ENCODE measurements at places on chromosomes 5 and 9.

- no peak for DNase-seq
These were observed 47.7 kb downstream of the LIX1 start for GRCh38 chr5:97094579-97095317.

GRCh38 chr9:131624636-131625507, 79.5 kb downstream of the PRRT1B start:
- no peak for DNase-seq

DNA sequence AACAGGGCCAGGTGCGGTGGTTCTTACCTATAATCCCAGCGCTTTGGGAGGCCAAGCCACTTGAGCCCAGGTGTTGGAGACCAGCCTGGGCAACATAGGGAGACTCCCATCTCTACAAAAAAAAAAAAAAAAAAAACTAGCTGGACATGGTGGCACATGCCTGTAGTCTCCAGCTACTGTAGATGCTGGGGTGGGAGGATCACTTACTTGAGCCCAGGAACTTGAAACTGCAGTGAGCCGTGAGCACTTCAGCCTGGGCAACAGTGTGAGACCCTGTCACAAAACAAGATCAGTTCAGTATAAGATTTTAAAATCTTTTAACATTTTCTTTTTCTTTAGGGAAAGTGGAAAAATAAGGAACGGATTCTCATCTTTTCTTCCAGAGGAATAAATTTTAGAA, 2.5 kb downstream of the BRIX1 start:
- no peak for DNase-seq

- DNase-seq: no peak
These were observed 35.7 kb downstream of the LRRC70 start for GRCh38 chr5:62614355-62614754.

- no peak for DNase-seq
These were observed 169.7 kb upstream of the CDH9 start for GRCh38 chr5:27208051-27208450.

DNA sequence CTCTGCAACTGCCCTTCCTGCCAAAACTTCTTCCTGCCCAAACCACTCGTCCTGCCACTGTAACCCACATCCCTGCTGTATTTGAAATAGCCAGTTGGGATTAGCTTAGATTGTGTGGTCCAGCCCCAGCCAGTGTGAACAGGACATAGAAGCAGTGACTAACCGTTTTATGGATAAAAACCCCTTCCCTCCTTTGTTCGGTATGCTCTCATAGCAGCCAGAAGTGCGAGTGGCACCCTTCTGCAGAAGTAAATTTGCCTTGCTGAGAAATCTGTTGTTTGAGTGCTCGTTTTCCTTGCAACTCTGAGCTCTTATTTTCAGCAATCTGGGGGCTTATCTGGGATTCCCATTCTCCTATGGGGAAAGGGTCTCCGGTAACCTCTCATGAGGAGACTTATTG, 470.0 kb downstream of the PRDM9 start:
- DNase-seq: no peak

GRCh38 chr5:159515909-159516415, 185.7 kb upstream of the IL12B start:
- DNase-seq: peak; percentile 62

GRCh38 chr9:121662891-121663580, 11.6 kb downstream of the DAB2IP start:
- DNase-seq: no peak

- no peak for DNase-seq
These were observed 96.8 kb downstream of the ANKRD18B start for GRCh38 chr9:33620738-33621439.

DNA sequence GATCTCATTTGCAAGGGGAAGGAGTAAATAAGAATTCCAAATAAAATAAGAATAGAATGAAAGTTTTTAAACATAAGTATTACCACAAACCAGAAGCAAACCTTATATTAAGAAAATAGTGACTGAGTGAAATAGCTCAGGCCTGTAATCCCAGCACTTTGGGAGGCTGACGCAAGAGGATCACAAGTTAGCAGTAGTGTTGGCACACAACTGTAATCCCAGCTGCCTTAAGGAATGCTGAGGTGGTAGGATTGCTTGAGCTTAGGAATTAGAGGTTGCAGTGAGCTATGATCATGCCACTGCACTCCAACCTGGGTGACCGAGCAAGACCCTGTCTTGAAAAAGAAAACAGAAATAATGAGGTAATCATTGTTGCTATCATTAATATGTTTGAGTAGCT, 47.0 kb downstream of the APC start:
- DNase-seq: no peak

DNA sequence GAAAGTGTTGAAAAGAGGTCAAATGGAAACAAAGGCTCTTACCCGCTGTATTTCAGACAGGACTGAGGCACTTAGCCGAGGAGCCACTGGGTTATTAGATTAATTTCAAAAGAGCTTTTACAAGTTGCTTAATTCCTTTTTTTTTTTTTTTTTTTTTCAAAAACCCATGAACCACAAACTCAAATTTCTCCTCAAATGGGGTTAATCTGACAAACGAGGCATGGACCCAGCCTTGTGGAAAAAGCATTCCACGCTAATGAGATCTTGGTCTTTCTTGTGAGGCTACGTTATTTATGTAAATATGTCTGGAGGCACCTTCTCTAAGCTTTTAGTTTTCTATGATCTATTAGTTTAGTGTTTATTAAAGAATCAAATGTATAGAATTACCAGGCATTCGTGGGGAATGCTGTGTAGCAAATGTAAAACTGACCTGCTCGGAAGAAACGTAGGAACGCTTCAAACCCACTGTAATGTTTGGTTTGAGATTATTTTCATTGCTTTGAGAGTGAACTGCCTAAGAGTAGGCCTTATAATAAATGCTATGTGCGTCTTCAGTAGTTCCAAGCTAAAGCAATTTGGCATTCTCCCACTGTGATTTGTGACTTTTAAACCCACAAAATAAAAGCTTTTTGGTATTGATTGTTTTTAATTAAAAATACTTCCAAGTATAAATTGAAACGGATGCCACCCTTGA, 134.7 kb downstream of the CDH6 start:
- DNase-seq: no peak
